Activated CD8-positive, alpha-beta memory T cell treated with anti-CD3 and anti-CD28 coated beads for 4 hours (primary cell): ENCODE measurements at places on chromosomes 16 and 17.

DNA sequence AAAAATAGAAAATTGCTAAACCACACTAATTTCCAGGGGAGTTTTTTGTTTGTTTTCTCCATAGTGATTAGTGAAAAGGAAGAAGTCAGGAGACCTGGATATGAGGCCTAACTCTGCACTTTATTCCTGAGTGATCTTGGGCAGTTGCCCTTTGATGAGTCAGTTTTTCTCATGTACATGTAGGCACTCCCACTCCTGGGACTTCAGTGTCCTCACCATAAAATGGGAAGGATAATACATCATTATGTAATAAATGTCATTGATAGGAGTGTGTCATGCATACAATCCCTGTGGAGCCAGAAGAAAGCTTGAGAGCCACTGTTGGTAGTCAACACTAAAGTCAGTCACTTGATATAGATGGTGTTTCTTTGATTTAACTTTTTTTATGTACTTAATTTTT is 32.5 kb downstream of the WIPF2 start:
- no peak for DNase-seq

DNA sequence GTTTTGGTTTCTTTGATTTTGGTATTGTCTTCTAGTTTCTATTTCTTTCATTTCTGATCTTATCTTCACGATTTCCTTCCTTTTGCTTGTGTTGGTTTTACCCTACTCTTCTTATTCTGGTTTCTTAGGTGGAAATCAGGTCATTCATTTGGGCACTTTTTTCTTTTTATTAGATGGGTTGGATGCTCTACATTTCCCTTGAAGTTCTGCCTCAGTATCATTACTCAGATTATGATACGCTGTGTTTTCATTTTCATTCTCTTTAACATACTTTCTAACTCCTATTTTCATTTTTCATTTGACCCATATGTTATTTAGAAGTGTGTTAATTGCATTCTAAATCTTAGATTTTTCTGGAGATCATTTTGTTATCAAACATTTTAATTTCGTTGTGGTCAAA is 108.6 kb downstream of the IRF8 start:
- no peak for DNase-seq

DNA sequence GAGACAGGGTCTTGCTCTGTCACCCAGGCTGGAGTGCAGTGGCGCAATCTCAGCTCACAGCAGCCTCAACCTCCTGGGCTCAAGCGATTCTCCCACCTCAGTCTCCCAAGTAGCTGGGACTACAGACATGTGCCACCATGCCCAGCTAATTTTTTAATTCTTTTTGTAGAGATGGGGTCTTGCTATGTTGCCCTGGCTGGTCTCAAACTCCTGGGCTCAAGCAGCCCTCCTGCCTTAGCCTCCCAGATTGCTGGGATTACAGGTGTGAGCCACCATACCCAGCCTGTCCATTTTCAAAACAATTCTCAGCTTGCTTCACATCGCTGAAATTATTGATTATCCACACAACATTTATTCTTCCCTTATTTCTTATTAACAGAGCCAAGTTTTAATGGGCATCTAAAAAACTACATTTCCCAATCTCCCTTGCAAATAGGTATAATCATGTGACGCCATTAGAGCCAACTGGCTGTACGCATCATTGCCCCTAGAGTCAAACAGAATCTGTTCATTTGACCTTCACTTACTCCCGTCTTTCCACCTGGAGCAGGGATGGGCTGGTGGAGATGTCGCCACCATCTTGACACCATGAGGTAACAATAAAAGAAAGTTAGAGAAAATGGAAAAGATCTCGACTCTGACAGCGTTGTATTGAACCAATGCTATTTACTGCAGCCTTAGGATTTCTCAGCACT is 148.0 kb upstream of the FOXF1 start:
- no peak for DNase-seq

DNA sequence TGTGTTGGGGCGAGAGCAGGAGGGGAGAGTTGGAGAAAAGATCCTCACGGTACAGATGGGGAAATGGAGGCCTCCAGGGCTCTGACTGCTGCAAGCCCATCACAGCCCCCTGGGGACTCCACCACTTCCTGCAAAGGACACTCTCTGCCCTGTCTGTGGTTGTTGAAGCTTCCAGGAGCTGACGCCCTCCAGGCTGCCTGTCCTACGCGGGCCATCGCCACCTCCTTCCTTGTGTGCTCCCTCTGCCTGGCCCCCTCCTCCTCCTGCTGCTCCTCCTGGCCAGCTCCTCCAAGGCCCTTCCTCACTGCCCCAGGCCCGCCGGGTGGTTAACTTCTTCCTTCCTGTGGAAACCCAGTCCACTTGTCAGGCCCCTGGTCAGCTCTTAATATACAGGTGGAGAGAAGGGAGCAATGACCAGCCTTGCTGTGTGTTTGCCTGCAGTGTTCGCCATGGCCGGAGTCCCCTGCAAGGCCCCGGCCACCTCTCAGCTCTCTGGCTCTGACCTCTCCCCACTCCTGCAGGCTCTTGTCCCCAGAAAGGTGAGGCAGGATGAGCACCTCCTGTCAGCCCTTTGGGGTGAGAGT is 18.4 kb upstream of the STAC2 start:
- no peak for DNase-seq

DNA sequence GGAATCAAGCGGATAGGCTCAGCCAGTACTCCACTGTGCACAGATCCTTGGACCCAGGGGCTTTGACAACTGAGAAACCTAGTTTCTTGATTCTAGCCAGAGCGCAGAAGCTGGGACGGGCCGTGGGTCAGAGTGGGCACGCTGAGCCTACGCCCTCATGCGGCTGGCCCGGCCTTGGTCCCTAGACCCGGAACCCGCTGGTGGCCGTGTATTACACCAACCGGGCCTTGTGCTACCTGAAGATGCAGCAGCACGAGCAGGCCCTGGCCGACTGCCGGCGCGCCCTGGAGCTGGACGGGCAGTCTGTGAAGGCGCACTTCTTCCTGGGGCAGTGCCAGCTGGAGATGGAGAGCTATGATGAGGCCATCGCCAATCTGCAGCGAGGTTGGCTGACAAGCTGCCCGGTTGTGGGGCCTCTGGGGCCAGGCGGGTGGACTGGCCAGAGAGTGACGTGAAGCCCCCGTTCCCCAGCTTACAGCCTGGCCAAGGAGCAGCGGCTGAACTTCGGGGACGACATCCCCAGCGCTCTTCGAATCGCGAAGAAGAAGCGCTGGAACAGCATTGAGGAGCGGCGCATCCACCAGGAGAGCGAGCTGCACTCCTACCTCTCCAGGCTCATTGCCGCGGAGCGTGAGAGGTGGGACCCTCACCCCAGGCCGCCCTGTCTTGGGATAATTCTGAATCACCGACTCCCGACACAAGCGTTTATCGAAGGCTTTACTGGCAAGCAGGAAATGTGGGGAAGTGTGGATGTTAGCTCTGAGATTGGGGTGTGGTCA is 946 bp downstream of the STUB1 start:
- no peak for DNase-seq

DNA sequence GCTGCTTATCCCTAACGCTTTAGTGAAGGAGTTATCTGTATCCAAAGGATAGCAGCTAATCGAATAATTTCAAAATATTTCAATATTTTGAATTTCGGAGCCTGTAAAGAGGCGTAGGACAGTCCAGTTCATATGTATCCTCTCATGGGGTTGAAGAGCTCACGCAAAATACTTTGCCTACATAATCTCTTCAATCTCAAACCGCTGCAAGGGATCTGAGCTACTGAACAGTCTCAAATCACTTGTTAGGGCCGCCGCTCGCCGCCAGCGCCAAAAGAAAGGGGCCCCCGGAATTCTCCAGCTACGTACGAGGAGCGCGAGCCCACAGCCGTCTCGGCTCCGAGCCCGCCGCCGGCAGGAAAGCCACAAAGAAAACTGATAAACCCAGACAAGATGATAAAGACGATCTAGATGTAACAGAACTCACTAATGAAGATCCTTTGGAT is 601 bp upstream of the RFWD3 start:
- no peak for DNase-seq

DNA sequence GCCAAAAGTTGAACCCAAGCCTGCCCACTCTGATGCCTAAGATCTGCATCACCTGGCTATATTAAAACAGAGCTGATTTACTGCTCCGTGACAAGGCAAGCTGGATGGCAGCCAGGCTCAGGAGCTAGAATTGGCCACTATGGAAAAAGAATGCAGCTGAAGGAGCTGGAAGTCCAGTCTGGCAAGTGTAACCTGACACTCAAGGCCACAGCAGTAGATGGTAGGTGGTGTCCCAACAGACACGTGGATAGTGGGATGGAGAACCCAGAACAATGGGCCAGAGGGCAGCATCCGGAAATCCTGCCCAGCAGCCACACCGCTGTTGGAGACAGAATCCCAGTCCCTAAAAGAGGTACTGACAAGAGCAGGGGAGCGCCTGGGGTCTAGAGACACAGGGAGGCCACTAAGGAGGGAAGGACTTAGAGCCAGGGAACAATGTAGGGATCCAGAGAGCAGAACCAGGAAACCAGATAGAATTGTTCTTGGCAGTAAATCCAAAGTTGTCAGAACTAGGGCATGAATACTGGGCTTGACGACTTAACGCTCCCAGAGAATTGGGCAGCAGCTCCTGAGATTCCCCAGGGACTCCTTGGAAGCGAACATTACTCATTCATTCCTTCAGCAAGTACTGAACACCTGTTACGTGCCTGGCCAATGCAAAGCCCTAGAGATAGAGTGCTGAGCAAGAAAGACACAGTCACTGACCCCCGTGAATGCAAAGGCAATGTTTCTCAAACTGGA is 85.7 kb downstream of the CDYL2 start:
- DNase-seq, result no peak

GRCh38 chr17:47162013-47162622 is 27.0 kb downstream of the CDC27 start:
- no peak for DNase-seq

- no peak for DNase-seq
Observed at GRCh38 chr16:9012848-9013507, 49.3 kb upstream of the USP7 start.

DNA sequence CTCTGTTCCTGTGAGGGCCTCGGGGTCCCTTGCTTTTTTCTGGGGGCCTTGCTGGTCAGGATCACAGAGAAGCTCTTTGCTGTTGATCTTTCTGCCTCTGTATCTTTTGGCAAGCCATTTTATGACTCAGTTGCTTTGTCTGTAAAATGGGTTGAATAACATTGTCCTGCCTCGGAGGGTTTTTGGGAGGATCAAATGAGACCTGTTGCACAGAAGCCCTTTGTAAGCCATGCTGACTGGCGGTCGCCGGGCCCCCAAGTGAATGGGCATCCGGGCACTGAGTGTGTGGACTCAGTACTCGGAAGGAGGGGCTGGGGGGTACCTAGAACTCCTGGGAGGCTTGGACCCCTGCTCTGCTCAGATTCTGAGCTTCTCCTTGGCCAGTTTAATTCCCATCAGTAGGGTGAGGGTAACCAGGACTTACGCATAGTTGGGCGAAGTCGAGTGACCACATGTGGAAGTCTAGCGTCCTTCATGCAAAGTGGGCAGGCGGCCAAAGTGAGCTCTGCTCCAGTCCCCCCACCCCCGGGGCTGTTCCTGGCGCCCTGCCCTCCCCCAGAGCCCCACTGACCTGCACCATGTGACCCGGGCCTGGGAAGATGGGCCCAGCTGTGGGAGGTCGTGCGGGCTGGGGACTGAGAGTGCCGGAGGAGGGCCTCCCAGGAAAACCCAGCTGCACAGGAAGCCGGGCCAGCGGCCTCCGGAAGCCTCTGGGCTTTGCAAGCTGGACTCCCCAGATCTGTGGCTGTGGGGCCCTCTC is 284.0 kb downstream of the SEC14L1 start:
- DNase-seq, result no peak

- no peak for DNase-seq
Observed at GRCh38 chr16:59259950-59260319, 525.8 kb upstream of the GOT2 start.

GRCh38 chr17:10130263-10130662 is 68.1 kb downstream of the GAS7 start:
- no peak for DNase-seq

GRCh38 chr16:3022208-3022683 is 1.5 kb downstream of the HCFC1R1 start:
- peak; percentile 84 for DNase-seq

- no peak for DNase-seq
Observed at GRCh38 chr17:74645010-74645409, 21.5 kb upstream of the CD300E start.

GRCh38 chr16:63745456-63745855 is 1376.4 kb downstream of the CDH11 start:
- no peak for DNase-seq

- DNase-seq, result no peak
Observed at GRCh38 chr17:34082404-34082803, 172.7 kb upstream of the CCL2 start.

DNA sequence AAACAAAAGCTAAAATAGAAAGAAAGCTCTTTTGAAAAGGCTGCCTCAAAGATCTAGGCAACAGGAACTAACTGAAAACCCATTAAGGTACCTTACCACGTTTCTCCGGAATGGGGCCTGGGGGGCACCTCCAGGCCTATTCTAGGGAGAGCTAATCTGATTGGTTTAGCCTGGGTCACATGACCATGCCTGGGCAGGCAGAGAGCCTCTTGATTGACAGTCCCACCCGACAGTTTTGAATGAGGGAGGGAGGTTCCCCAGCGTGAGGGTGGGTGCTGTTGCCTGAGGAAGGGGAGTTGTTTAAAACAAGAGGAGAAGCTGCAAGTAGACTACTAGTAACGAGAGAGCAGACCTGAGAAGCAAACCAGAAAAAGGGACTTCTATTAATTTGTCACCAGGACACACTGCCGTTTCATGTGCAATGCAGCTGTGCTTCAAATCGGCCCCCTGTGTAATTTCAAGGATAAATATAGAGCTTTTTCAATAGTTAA is 143.4 kb upstream of the HS3ST2 start:
- DNase-seq, result no peak

DNA sequence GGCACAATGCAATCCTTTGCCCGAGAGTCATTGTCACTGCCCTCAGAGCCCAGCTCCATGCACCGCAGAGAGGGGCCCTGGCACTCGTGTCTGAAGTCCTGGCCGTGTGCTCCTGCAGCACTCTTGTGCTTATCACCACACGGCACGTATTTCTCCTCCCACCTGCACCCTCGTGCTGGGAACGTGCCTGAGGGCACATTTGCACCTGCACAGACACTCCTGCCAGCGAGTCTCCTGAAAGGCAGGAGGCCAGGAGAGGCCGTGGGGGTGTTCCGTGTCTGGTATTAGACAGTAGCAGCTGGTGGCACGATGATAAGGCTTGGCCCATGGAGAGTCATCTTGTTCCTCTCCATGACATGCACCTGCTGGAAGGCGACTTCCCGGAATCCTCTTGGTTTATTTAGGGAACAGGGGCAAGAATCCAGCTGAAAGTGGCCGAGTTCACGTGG is 3.4 kb upstream of the ACSF3 start:
- DNase-seq, result no peak

DNA sequence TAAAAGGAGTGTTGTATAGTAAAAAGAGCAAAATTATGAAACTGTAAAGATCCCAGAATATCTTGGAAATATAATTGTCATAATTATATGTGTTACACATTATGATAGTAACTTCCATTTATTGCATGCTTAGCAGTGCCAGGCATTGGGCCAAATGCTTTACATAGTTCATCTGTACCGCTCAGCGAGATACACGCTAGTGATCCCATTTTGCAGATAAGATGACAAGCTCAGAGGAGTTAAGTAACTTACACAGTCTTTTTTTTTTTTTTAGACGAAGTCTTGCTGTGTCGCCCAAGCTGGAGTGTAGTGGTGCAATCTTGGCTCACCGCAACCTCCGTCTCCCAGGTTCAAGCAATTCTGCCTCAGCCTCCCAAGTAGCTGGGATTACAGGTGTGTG is 6.8 kb upstream of the EZH1 start:
- DNase-seq, result no peak
